ENCODE measurements at places on chromosomes 2 and 18. TPM values are rescaled to one million over a fixed set of nuclear protein-coding genes. Genes with fewer than 3 reads are reported as not detected.

- DNase-seq = peak; percentile 79
These were observed 122.6 kb downstream of the CABLES1 start for GRCh38 chr18:23257686-23258565.

SKOR2 gene
- polyA plus RNA-seq = not detected

GRCh38 chr2:17538844-17539554 is 1.5 kb upstream of the VSNL1 start:
- DNase-seq = peak; percentile 41

DNA sequence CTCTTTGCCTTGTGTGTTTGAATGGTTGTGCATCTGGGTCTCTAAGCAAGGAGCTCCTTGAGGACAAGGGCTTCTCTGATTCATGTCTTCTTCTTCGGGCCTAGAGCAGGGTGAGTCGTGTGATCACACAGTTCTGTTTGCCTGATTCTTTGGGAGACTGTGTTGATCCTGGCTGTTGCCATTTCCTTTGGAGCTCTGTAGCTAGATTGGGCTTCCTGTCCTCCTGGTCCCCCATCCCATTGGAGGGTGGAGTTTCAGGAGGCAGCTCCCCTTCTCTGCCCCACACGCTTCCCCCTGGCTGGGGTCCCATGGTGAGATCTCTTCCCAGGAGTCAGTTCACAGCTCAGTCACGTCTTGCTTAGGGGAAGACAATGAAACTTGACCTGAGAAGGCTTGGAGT is 92.8 kb downstream of the TRIB2 start:
- DNase-seq = no peak
